Hematopoietic multipotent progenitor cell treated with erythropoietin and hydrocortisone succinate and interleukin-3 and kit ligand, for 6 days (in vitro differentiated cells): ENCODE measurements at places on chromosomes 13 and 19.

- no peak for DNase-seq
Observed at GRCh38 chr13:43797159-43797558, 10.4 kb upstream of the ENOX1 start.

- peak; percentile 63 for DNase-seq
Observed at GRCh38 chr19:6532244-6532999, 1.6 kb downstream of the TNFSF9 start.

DNA sequence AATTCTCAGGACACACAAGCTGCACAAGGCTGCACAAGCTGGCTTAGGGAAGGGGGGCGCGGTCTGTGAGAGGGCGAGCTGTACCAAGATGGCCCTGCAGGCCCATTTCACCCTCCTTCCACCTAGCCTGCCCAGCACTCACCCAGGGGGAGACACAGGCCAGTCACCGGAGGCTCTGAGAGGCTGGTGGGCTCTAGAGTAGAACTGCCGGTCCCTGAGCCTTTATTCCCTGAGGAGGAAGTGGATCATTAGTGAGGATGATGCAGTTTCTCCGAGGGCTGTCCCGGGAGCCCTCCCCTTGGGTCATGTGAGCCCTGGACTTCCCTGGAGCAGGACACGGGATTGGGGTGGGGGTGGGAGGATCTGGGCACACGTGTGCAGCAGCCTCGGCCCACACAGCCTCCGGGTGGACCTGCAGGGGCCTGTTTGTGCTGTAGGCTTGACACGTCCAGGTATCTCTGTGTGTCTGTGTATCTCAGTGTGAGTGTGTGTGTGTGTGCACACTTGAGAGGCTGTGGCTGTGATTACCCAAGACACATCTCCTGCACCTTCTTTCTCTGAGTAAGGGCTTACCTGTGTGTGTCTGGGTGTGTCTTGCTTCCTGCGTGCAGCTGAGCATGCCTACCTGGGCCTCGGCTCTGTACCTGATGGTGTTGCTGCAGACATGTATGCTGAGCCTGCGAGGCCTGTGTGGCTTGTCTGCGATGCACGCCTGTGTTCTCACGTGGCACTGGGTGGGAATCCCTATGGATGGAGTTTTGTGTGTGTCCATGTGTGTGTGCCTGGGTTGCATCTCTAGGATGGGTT, at the start of gene ACP5:
Gene ACP5, minus strand, starts transcription at position 195 of the 807 bp plus-strand sequence. CDS start 328 bp downstream, outside the sequence.
- DNase-seq = no peak

DNA sequence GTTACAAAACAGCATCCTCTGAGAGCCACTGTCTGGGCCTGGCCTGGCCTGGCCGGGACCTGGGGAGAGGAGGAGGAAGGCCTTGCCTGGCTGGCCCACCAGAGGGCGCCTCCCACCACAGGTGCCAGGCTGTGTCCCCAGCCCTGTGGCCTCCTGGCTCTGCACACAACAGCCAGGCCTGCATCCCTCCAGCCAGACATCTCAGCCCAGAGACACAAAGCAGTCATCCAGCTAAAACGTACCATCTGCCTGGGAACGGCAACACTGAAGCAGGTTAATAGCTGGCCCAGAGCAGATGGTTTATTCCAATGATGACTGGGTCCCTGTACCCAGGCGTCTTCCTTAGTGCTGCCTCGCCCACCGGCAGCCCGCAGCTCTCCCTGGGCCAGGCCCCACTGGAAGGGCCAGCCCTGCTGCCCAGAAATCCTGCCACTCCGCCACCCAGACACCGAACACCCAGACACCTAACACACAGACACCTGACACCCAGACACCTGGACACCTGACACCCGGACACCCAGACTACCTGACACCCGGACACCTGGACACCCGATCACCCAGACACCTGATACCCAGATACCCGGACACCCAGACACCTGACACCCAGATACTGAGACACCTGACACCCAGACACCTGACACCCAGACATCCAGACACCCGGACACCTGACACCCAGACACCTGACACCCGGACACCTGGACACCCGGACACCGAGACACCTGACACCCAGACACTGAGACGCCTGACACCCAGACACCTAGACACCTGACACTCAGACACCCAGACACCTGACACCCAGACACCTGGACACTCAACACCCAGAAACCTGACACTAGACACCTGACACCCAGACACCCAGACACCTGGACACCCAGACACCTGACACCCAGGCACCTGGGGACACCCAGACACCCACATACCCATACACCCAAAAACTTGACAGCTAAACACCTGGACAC, 20.1 kb downstream of the C19orf12 start:
- DNase-seq = peak; percentile 88

DNA sequence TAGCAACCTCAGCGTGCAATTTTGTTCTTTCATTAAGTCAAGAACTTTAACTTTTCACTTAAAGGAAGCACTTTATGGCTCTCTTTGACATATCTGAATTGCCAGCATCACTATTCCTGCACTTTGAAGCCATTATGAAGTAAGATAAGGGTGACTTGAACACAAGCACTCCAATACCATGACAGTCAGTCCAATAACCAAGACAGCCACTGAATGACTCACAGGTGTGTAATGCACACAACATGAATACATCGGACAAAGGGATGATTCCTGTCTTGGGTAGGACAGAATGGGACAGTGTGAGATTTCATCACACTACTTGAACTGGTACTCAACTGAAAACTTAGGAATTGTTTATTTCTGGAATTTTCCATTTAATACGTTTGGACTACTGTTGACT, 233.7 kb upstream of the IPO5 start:
- DNase-seq = no peak

- DNase-seq = no peak
Observed at GRCh38 chr13:93926425-93926824, 553.1 kb downstream of the DCT start.

DNA sequence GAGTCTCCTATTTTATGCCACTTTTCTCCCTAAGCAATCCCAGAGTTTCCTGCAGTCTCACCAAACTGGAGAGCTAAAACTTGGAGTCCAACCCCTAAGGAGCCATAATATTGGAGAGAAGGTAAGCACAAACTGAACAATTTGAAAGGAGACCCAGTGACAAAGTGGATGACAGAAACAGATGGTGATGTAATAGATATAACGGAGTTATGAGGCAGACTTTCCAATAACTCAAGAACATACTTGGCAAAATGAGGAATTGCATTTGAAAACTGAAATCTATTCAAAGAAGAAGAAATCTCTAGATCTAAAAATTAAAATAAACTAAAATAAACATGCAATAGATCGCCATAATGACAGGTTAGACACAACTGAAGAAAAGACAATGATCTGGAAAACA, 200.9 kb upstream of the MIR17HG start:
- DNase-seq = no peak

- peak; percentile 48 for DNase-seq
Observed at GRCh38 chr13:104571161-104571892, 1505.1 kb upstream of the SLC10A2 start.

GRCh38 chr19:23969630-23970029, 54.9 kb downstream of the ZNF726 start:
- no peak for DNase-seq

DNA sequence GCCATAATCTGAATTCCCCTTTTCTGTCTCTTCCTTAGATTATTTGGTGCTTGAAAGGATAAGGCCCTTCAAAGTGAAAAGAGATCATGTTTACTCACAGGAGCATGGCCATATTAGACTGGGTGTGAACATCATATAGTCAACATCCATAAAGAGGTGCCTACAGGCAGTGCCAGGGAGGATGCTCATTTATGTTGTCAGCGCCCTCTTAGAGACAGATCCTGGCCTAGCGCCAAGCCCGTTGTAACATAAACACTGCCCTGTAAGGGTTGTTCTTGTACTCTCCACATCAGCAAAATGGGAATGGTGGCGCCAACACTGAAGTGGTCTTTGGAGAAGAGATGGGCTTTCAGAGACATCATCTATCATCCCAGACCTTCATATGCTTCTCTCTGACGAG, 16.1 kb downstream of the PCDH8 start:
- no peak for DNase-seq
